ENCODE measurements at places on chromosomes 12 and 14.

DNA sequence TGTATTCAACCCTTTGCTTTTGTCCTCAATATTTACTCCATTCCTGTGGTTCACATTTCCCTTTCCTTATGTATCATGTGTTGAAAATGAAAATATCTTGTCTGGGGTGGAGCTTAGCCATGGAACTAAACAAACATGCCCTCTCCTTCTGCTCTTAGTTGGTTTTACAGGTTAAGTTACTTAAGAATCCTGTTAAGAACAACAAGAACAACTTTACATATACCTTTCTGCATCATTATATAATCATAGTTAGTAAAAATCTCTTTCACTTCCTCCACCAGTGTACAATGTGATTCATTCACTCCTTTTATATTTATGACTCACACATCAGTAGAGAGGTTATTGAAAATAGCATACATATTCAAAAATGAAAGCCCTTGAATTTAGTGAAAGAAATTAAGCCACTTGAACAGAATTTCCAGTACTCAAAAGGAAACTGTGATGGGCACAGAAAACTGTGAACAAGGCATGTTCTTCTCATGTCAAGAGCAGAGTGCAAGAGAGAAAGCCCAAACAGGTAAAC, 307.7 kb downstream of the CCDC91 start:
- no peak for DNase-seq

- no peak for DNase-seq
Observed at GRCh38 chr14:68705741-68706283, 87.1 kb downstream of the ZFP36L1 start.

GRCh38 chr14:22929104-22929960, at the start of gene PRMT5:
TSS of gene PRMT5 (minus strand) at chr14:22929376. CDS start at chr14:22929361, 15 bp downstream.
- peak; percentile 97 for DNase-seq

DNA sequence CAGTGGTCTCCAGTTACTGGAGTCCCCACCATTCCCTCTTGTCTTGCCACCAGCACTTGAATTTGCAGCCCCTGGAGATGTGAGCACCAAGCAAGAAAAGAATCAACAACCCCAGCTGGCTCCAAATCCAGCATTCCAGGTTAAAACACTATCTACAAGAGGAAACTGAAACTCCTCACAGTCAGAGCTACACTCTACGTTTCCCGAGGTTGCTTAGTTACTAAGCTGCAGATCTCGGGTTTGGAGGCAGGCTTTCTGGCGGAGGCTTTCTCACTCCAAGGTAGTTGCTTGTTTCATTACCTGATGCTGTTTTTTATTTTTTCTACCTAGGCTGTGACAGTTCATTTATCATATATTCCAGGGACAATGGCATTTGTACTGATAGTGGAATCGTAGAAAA, 248.1 kb downstream of the GLT1D1 start:
- DNase-seq: no peak

DNA sequence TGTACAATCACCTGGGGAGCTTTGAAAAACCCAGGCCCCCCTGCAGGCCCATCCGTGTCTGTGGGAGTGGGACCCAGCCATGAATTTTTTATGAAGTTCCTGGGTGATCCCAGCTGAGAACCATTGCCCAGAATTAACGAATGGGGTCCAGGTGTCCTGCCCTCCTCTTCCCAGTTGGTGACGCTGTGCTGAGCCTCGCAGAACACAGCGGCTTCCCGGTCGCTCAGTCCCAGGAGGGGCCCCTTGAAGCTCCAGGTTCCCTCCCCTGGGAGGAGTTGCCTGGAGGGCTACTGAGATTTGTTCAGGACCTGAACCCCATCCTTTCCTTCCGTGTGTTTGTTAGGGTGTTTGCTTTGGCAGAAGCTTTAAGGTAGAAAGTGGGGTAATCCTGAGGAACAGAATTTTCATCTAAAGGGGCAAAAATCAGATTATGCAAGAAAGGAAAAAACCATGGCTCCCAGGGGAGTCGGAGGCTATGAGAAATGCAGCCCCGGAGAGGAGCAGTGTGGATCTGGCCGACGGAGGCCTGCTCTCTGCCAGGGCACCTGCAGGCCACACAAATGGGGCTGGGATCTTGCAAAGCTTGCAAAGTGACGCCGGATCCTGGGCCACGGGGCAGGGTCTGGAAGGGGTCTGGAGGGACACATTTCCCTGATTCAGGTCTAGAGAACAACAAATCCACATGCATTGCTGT, 164.7 kb upstream of the PRMT8 start:
- no peak for DNase-seq

GRCh38 chr12:132904718-132905328, 17.4 kb upstream of the CHFR start:
- peak; percentile 93 for DNase-seq

DNA sequence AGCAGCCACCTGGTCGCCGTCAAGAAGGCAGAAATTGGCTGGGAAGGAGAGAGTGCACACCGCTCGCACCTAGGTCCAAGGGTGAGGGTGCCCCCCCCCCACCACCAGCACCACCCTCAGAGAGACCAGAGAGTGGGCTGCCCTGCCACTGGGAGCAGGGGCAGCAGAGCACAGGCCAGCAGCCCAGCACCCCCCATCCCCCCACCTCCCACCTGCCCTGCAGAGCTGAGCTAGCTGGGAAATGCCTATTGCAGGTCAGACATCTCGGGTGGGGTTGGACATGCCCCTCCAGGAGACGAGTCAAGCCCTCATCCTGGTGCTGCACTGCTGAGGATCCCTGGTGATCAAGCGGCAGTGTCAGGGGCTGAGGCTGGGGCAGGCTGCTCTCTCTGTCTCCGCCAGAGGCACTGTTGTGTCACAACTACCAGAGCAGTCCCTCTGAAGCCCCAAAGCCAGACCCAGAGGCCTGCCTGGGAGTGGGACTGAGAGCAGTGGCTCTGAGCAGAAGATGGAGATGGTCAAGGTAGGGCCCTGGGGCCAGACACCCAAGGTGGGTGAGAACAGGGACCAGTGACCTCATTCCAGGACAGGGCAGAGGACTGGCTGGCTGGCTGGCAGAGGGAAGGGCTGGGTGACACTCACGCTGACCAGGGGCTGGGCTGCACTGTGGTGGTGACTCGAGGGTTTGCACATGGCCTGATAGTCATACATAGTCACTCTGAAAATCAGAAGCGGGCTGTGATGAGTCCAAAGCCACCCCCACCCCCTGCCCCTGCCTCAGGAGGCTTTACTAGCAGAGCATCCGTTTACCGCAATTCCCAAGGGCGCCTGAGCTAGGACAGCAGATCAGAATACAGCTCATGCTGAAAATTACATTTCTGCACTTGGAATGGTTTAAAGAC, 19.7 kb upstream of the LRTM2 start:
- DNase-seq: no peak

- DNase-seq: no peak
Observed at GRCh38 chr14:70014406-70015095, 135.3 kb downstream of the SMOC1 start.

GRCh38 chr12:50647031-50647430, 116.9 kb upstream of the ATF1 start:
- no peak for DNase-seq

DNA sequence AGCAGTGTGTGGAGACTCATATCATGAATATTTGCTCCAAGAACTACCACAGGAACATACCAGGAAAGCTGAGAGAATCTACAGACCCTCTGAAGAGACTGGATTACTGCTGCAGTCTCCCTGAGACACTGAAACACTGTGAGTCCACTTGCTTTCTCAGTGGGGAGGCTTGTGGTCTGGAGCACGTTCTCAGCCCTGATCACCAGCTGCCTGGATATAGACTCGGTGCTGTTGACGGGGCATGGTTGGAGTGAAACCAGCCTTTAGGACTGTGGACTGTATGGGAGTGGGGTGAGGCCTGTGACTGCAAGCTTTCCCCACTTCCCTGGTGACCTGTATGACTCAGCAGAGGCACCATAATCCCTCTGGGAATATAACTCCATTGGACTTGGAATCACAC, 525.8 kb upstream of the FBXO33 start:
- DNase-seq: no peak

DNA sequence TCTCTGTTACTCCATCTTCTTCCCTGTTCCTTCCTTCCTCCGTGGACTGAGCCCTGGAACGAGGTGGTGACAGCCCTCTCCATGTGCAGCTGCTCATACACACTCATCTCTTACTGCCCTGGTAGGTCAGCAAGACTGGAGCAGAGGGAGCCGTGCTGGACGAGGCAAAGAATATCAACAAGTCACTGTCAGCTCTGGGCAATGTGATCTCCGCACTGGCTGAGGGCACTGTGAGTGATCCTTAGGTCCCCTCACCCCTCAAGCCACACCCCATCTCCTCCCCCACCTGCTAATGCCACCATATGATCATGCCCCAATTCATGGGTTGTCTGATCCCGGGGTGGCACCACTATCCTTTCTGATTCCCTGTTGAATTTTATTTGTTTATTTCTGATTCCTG, 19.0 kb downstream of the KIF5A start:
- no peak for DNase-seq
